ENCODE measurements at places on chromosomes 1 and 21.
A peak's percentile ranks its signal among the peaks of the same experiment; 100 is the strongest.

DNA sequence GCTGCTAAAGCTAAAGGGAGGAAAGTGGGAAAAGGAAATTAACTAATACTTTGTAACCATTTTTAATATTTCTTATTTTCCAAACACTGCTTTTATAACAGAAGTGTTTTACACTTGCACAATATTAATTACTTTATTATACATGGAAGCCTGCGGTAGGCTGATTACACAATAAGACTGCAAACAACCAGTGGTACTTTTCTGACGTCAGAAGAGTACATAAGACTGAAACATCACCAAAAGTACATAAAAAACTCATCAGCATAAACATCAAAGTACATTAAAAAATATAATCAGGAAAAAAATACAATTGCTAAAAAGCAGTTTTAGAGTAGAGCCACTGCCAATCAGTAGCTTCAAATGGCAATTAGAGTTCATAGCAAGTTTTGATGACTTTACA is 4.6 kb downstream of the ZNF281 start:
- no peak for ATAC-seq

DNA sequence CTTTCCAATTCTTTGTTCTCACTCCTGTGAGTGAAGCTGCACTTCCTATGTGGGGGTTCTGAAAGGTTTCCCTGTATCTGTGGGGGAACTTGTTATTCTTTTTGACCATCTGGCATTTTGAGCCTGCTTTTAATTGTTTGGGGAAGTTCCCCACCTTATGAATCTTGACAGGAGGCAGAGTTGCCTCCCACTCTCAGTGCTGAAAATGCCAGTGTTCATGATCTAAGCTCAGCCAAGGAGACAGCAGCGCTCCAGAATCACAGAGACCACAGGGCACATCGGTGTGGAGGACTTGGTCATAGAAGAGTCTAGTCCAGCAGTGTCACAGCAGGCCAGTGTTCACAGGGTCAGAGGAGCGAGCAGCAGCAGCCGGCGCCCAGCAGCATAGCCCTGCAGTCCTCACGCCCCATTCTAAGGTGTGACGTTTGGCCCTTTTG is 63.8 kb upstream of the PRDX6 start:
- ATAC-seq = no peak

DNA sequence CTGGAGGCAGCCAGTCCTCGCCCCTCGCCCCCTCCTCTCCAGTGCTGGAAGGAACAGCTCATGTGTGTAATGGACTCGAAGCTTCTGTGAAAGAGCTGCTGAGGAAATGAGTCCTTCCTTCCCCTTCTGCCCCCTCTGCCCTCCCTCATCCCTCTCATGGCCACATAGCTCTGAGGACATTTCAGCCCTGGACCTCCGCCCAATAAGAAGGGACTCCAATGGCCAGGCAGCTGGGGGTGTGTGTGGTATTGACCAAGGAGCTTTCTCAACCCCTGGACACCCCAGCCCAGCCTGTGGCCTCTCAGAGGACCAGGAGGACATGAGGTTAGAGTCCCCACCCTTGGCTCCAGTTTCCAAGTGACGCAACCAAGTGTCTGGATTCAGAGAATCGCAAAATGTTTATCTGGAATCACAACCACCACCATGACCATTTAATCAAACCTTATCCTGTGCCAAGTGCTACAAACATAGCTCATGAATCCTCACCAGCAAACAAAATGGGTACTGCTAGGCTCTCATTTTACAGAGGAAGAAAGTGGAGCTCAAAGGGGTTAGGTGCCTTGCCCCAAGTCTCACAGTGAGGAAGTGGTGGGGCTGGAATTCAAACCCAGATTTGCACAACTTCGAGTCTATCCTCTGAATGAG is 47.8 kb upstream of the ECE1 start:
- no peak for ATAC-seq

DNA sequence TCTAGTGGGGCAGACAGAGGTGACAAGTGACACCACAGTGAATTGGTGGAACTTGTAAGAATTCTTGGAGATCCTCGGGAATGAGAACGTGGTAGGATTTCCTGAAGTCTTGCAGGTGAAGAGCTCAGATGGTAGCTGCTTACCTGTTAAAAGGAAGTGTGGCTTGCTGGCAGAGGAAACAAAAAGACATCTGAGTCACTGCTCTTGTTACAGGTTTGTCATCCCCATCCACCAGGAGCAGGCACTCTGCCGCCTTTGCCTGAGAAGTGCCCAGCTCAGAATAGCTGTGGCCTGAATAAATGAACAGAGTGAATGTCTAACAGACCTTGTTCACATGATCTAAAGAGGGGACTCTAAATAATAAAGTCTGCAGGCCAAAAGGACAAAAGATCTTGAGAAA is 12.3 kb upstream of the ZSCAN20 start:
- ATAC-seq = no peak

DNA sequence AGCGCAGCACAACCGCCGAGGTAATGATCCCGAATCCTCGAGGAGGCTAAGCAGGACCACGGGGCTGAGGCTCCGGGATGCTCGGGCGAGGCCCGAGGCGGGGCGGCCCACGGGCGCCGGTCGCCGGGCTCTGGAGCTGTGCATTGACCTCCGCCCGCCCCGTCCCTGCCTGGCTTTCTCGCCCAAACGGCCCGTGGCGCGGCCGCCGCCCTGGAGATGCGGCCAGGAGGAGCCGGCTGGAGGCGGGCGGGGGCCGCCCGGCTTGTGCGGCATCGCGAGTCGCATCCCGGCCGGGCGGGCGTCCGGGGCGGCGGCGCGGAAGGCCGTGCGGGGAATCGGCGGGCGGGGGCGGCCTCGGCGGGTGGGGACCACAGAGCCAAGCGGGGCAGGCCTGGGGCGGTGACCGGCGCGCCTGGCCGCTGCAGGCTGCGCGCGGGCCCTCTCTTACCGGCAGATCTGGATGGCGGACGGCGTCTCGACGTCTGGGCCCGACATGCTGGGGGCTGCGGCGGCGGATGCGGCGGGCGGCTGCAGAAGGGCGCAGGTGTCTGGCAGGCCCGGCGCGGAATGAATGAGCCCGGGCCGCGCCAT is 663 bp downstream of the ACOT7 start:
- no peak for ATAC-seq

DNA sequence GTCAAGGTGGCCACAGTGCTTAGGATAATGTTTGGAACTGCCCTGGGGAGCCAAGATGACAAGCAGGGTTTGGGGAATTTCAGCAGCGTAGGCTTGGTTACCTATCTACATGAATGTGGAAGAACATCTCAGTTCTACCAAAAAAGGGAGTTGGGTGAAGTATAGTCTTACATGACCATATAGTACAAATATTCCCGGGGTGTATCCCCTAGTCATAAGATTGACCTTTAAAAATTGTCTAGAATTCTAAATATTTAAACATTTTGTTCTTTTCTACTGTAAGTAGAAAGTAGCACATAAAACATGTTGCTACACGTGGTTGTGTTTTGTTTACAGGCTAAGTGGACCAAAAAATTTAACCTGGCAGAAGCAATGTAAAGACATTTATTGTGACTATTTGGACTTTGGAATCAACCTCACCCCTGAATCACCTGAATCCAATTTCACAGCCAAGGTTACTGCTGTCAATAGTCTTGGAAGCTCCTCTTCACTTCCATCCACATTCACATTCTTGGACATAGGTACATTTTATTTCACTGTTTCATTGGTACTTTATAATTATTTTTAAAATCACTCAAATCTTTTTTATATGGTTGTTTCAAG is 20.3 kb downstream of the IL12RB2 start:
- ATAC-seq = no peak

GRCh38 chr1:11147197-11147770 is 41.9 kb upstream of the ANGPTL7 start:
- ATAC-seq = no peak

- ATAC-seq = peak; percentile 59
Observed at GRCh38 chr21:25759573-25759972, 24.8 kb downstream of the GABPA start.

- peak; percentile 47 for ATAC-seq
Observed at GRCh38 chr1:1069056-1069710, 4.9 kb downstream of the RNF223 start.

DNA sequence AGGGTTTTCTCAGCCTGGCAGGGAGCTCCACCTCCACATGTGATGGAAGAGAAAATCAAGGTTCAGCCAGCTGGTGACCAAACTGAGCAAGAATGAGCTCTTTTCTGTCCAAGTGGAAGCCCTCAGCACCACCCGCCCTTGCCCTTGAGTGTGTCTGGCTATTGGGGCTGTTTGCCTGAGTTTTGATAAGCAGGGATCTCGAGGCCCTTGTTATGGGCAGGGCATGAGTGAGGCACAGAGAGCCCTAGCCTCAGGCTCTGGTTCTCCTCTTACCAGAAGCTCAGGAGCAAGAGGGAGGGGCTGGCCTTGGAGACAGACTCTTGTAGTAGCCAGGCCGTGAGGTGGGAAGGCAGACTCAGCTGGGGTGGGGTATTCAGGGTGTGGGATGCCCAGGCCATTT is 37.5 kb upstream of the ARF1 start:
- no peak for ATAC-seq

- ATAC-seq = no peak
Observed at GRCh38 chr1:15388201-15388880, 21.3 kb upstream of the EFHD2 start.

Data from activated T-helper 17 cell treated with anti-CD3 and anti-CD28 coated beads, Interleukin-2, amount 50 U/mL, for 72 hours (primary cell).